Glomerular endothelial cell (primary cell): ENCODE measurements at places on chromosomes 6 and 20. TPM values are rescaled to one million over a fixed set of nuclear protein-coding genes. Genes with fewer than 3 reads are reported as not detected.

GRCh38 chr6:47303342-47303741 lies 6.4 kb downstream of the TNFRSF21 start:
- DNase-seq: no peak

DNA sequence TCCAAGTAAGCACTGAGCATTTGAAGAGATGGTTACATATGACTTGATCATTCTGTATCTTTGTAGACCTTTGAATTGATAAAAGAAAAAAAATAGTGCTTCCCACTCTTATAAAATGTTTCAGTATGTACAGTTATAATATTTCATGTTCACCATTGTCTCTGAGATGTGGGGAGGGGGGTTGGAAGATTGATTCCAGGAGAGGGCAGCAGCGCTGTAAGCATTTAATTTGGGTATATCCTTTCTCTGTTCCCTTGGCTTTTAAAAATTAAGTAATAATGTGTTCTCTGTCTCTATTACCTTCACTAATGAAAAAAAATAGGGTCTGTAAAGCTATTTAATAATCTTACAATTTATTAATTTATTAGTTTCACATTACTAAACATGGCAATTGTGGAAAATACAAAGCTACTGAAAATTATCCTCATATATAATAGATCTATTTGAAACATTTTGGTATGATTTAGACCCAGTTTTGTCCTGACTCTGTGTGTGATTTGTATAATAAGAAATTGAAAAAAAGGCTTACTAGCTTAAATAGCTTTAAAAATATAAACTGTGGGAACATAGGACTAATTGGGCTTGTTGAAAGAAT lies 341.2 kb downstream of the CDKAL1 start:
- no peak for DNase-seq

DNA sequence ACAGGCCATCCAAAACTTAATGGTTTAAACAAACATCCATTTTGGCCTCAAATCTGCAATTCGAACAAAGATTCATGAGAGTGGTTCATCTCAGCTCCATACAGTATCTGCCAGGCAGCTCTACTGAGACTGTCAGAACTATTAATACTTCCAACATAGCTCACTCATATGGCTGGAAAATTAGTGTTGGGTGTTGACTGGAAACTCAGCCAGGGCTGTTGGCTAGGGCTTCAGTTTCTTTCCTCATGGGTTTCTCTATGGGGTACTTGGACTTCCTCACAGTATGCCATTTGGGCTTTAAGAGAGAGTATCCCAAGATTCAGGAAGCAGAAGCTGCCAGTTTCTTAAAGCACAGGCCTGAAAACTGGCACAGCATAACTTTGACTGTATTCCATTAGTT lies 240.3 kb downstream of the TPBG start:
- DNase-seq: no peak

Gene C20orf144
- not detected in 2 replicates for total RNA-seq

Gene DUSP15
- total RNA-seq: 0.48 and 0.64 TPM in 2 replicates

Gene CRISP3
- total RNA-seq: not detected in 2 replicates
